ENCODE measurements at places on chromosomes 1 and 21. TPM values are rescaled to one million over a fixed set of nuclear protein-coding genes. Genes with fewer than 3 reads are reported as not detected.

SPRR2B gene
- not detected for total RNA-seq

SWT1 gene
- total RNA-seq: 2.7 TPM

PBX1 gene
- total RNA-seq: 38.0 TPM

GCSAML gene
- total RNA-seq: not detected

HRNR gene
- not detected for total RNA-seq

VANGL1 gene
- 18.0 TPM for total RNA-seq

DNA sequence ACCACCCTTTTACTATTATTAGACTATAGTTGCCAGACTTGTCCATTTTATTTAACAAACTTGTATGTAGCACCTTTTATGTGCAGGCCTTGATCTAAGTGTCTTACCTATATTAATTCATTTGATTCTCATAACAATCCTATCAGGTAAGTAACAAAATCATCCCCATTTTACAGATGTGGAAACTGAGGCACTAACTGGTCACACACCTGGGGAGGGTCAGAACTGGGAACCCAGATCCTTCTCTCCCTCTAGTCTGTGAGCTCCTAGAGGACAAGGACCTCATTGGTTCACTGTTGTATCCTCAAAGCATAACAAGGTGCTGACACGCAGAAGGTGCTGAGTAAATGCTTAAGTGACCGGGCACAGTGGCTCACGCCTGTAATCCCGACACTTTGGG is 14.9 kb downstream of the FBXO2 start:
- DNase-seq: no peak

DNA sequence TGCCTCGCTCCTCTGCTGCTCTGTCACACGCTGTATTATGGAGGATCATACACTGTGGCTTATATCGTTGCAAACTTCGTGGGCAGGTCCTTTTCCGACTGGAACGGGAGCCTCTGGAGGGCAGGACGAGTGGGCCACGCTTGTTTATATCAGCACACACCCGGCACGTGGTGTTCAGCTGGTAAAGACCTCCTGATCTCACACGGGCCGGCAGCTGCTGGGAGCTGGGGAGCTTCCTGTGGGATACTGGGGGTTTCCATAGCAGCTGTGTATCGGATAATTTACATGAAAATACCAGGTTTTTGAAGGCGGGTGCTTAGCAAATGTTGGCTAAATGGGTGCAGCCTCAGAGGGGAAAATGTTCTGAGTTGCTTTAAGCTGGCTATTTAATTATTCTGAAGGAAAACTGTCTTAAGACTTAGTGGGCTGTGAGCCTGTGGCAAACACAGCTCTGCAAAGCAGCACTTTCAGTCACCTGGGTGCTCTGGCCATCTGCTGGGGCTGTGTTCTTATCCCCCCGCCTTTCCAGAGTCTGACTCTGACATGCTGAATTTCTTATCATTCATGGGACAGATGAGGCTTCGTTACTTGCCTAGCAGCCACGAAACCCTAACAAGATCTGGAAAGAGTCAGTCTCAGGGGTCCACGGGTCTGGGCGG is 103.6 kb upstream of the GCLM start:
- DNase-seq: no peak

GRCh38 chr1:208644401-208645160 is 400.4 kb upstream of the PLXNA2 start:
- DNase-seq: no peak

DNA sequence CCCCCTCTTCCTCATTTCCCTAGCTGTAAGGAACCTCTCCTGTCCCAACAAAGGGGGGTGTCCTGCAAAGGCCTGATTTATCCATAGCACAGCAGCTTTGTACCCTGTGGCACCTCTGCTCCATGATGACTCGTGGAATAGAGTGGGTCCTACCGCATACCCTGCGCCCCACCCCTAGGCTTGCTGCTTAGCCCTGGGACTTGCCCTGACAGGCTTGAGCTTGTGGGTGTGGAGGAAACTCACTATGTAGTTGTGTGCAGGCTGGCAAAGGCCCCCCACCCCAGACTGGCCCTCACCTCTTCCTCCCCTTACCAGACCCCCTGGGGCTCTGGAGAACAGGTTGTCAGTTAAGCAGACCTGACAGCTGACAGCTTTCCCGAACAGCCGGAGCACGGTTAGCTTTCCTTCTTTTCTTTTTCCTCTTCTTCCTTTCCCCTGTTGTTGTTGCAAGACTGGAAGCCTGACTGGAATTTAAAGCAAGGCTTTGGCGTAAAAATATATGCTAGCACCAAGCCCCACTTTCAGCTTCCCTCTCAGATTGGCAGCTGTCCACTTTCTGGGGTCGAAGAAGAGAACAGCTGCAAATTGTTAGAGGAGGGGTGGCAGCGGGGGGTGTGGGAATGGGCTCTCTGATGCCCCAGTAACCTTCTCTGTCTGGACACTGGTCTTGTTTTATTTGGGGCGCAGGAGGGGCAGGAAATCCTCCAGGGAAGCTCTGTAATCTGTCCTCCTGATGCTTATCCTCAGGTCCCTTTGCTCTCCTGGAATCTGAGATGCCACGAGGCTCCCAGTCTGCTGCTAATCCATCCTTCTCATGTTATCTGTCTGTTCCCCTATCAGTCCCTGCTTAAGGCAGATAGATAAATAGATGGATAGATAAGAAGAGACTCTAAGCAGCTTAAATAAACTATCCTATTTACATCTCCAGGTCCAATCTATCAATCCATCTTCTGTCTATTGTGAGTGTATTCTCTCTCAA is 134.6 kb downstream of the BRINP2 start:
- DNase-seq: no peak

GRCh38 chr1:219701476-219701875 is 88.6 kb upstream of the ZC3H11B start:
- DNase-seq: no peak

DNA sequence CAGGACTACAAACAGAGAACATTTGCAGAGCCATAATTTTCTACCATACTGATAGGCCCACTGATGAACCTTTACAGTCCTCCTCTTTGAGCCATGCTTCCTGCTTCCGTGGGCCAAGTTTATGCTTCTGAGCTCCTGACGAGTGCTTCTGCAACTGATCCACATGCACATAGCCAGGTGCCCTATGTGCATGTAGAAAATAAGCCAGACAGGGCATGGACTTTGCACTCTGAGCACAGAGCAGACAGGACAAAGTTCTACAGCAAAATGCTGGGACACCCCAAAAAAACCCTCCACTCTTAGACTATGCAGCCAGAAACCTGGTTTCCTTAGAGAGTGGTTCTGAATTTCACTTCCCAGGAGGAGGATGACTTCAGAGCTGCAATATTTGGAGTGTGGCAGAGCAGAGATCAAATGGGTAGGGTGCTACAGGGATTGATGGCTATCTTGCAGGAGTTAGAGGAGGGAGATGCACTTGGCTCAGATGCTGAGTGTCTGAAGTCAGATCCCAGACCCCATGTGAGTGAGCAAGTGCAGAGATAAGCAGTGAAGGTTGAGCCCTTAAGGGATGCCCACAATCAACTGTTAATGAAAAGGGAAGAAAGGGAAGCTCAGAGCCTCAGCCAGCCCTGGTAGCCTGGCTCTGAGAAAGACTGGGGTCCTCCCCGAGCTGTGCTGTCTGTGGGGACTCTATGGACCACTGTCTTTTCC is 230.9 kb downstream of the DUSP10 start:
- no peak for DNase-seq

- DNase-seq: no peak
These were observed 37.3 kb downstream of the RGS4 start for GRCh38 chr1:163106364-163106987.

DNA sequence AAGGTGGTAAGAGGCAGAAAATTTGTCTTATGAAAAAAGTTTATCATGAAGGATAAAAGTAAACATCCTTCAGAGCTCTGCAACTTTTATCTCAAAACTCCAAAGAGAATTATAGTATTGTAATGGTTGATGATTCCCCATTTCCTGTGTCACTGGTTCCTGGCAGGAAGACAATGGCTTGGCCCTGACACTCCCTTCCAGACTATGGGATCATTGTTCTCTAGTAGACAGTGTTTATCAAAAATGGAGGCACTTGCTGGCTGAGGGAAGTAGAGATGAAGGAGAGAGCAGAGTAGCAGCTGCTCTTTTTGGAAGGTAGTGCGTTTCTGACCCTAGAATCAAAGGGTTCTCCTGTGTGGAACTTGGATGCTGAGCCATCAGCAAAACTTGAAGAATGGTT is 145.9 kb upstream of the ATP1B1 start:
- no peak for DNase-seq

- no peak for DNase-seq
These were observed 17.5 kb downstream of the RSPH1 start for GRCh38 chr21:42478504-42478903.

- no peak for DNase-seq
These were observed 335.5 kb downstream of the COL11A1 start for GRCh38 chr1:102772831-102773230.

All from chondrocyte (in vitro differentiated cells).